ENCODE measurements at places on chromosomes 12 and 14.

DNA sequence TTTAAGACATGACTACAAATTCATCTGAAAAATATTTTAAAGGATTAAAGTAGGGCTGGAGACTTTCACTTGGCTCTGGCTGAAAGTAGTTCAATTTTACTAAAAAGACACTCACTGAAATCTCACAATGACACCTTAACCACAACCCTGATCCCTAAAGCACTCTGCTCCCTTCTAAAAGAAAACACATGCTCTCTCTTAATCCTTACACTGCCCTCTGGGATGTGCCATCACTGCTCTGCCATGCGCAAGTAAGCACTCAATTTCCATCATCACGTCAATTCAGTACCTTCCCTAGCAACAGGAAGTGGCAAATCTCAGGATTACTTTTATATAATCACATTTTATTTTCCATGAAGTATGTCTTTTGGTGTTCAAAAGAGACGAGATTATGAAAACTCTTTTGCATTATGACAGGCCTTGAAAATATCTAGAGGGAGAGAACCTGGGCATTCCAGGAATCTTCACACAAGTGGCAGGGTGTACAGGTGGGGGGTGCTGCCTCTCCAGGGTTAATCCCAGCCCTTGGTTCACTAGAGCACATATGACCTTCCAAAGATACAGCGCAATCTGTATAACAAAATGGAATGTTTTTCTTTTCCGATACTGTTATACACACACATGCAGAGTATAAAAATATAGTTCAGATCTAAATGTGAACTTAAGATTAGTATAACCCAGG, 7.3 kb downstream of the ATG14 start:
- no peak for DNase-seq

DNA sequence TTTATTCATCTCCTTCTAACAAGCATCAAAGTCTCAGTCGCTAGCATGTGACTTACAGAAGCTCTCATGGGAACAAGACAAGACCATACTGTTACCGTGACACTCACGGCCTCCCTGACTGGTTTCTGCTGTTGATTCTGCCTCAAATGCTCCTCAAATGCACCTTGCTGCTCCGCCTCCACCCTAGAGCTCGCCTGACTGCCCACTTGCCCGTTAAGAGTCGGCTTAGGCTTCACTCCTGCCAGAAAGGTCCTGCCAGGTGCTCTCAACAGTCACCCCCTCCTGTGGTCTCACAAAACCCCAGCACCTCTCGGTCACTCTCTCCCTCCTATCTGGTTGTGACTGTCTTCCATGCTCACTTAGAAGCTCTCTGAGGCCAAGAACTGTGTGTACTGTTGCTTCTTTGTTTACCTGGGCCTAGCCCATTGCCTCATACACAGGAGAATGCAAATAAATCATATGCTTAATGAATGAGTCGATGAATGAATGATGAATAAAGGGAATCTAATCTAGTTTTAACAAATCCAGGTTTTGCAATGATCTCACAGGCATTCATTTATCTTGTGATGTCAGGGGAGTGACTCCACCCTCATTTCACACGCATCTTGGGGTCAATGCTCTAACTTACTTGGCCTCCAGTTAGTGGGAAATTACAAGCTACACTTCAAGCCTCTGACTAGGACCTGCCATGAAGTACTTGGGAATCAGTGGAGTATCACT, 41.3 kb downstream of the SSH1 start:
- no peak for DNase-seq

DNA sequence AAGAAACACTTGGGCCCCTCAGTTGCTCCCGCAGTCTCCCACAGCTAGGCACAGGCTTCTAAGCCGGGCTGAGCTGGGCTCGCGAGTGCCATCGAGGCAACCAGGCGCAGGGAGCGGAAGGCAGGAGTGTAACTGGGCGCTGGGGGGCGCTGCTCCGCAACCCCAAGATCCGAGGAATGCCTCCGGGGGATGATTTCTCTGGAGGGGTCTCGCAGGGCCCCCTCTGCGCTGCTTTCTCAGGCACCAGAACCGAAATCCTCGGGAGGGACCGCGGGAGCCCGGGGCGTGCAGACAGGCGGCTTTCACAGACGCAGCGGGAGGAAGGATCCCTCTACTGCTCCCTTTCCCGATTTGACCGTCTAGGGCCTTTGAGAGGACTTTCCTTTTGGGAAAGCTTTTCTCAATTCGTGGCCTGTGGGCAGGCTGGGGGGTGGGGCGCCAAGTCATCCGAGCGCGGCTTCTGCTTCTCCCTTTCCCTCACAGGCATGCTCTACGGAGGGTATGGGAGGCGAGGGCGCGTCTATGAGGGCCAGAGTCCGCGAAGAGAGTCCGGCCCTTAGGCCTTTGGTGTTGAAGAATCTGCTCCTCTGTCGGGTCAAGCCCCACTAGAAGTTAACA, 4.3 kb upstream of the NKX2-1 start:
- DNase-seq, result no peak

DNA sequence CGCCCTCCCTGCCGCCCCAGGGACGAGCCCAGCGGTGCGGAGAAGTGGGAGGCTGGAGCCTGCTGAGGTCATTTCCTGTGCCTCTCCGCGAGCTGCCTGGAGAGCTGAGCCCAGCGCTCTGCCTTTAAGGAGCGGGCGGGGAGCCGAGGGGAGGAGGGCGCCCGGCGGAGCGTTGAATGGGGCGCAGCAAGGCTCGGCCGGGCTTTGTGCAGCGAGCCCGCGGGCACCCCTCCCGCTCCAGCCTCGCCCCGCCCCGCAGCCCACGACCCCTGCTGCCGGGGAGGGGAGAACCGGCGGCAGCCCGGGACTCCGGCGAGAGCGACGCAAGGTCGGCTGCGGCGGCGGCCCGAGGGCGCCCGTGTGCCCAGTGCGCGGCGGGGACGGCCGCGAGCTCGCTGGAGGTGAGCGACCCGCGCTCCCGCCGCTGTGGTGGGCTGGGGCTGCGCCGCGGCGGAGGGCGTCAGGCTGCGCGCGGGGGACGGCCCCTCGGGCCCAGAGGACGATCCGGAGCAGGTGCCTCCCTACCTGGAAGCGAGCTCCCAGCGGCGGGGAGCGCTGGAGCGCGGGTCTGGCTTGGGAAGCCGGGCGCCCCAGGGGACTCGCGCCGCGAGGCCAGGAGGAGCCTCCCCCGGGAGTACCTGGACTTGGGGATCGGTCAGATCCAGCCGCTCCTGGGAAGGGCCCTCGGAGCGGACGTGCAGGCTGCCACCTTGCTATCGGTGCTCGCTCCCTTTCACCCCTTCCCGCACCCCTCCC, at the start of gene PLEKHH1:
Gene PLEKHH1 (plus strand): TSS at position 293 of the 756 bp plus-strand sequence. CDS start 8,578 bp downstream, outside the sequence.
- no peak for DNase-seq

- no peak for DNase-seq
These were observed 132.4 kb upstream of the CNTN1 start for GRCh38 chr12:40559865-40560264.

- no peak for DNase-seq
These were observed 65.8 kb downstream of the MNAT1 start for GRCh38 chr14:60800409-60800808.

DNA sequence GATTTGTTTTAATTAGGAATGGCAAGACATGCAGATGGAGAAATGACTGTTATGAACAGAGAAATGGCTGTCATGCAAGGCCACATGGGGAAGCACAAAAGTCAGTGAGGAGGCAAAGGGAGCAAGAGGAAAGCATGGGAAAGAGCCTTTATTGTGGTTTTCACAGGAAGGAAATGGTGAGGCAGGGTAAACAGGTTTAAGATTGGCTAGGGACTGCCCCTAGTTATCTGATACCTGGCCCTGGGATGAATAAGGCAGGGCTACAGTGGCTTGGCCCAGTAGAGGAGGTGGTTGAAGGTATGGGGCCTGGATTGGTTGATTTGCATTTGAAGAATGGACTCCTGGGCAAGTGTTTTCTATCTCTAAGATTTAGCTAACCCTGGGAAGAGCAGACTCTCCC, 168.7 kb upstream of the CNOT2 start:
- DNase-seq, result no peak

DNA sequence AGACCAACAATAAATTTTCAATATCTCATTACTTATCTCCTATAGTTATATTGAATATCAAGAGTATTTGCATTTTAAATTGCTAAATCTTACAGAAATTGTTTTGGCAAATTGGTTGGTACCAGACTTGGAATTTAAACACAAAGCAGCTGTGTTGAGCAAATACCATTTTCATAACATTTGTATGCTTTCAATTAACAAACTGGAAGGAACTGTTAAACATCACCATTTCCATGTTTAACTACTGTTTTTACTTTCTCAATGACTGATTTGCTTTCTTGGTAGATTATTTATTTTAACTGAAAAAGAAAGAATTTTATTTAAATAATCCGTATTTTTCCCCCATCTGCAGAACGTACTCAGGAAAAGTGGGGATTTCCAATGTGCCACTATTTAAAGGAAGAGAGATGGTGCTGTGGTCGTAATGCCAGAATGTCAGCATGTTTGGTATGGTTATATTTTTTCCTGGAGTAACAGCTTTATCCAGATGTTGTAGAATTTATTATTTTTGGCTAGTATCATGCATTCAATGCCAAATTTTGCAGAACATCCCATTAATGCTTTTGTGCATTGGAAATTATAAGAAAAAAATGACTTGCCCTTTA, 72.3 kb downstream of the METTL25 start:
- DNase-seq, result no peak

DNA sequence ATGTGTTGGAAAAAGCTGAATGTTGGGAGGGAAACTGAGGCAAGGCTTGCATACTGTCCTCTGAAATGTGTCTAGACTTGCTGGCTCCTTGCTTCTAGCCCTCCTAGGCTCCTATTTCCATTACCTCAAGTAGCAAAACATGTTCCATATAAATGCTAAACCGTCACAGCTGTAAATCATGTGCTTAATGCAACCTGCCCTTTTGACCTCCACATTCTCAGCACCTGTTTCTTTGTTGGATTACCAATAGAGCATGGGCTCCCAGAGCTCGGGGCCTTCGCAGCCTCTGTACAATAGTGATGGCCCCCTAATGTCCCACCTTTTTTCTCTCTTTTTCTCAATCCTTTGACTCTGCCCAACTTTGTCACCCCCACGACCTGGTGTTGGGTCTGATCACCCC, 23.3 kb downstream of the RERGL start:
- no peak for DNase-seq

GRCh38 chr12:102702447-102703114, 214.5 kb downstream of the PAH start:
- DNase-seq, result no peak

DNA sequence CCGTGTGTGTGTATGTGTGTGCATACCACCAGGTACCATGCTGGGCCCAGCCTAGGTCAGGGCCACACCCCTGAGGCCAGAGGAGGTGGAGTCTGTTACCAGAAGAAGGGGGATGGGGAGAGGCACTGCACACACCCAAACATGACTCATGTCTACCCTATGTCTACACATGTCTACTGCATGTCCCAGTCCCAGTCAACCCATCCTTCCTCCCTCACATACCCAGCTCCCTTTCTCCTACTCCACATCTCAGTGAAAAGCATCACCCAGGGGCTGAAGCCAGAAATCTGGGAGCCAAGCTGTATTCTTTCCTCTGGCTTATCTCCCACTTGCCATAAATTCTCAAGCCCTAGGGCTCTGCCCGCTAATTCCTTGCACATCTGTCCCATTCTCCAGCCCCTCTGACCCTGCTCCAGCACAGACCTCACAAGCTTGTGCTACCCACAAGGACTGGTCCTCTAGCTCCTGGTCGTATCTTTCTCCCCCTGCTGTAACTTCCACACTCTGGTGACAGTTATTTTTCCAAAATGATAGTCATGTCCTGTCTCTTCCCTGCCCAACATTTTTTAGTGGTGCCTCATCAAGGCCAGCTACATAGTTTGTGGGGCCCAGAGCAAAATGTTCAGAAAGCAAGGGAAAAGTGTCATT, 18.0 kb upstream of the APPL2 start:
- no peak for DNase-seq

GRCh38 chr12:48016373-48017020, 12.2 kb upstream of the COL2A1 start:
- DNase-seq, result no peak

DNA sequence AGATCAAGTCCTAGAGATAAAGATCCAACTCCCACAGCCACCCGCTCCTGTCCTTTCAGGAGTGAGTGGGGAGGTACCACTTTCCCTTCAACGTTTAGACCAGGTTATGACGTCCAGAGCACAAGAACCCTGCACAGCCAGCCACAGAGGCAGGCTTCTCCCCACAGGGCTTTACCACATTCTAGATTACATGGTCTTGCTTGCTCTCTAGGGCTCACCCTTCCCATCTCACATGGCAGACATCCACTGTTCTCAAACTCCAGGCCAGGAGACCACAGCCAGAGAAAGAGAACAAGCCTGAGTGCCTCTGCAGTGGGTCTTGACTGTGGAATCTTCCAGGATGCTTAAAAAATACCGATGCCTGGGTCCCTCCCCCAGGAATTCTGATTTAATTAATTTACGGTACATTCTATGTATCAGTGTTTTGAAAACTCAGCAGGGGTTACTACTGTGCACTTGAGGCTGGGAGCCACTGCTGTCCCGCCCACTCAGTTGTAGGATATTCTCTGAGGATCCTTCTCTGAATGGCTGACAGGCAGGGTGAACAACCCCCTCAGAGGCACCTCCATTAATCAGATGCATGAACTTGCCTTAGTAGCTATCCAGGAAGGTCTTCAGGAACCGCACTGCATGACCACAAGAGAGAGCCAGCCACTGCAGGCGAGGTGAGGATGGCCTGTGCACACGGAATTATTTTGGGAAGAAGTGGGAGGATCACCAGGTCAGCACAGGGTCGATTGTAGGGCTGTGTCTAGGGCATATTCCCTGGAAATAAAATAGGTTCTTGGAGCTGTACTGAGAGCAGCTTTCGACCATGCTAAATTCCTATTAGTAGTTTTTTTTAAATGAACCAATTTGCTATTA, 21.5 kb upstream of the SOCS2 start:
- no peak for DNase-seq

- DNase-seq, result no peak
These were observed 42.6 kb downstream of the GPATCH2L start for GRCh38 chr14:76194327-76194726.

GRCh38 chr12:121748571-121749265, 36.2 kb downstream of the TMEM120B start:
- no peak for DNase-seq

DNA sequence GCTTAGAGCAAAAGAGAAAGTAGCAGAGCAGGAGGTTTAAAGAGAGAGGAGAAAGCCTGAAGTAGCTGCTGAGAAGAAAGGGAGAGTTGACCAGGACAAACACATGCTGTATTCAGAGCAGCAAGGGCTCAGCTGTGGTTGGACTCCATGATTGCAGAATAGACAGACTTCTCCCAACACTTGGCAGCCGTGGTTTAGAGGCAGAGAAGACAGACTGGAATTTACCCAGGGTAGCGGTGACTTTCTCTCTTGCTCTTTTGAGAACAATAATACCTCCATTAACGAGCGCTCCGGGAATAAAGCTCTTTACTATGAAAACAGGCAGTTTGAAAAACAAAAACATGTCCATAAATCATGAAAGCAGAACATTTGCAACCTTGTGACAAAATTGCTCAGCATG, 21.4 kb upstream of the IGF1 start:
- no peak for DNase-seq

GRCh38 chr14:103129301-103130016, 6.2 kb downstream of the TNFAIP2 start:
- no peak for DNase-seq

DNA sequence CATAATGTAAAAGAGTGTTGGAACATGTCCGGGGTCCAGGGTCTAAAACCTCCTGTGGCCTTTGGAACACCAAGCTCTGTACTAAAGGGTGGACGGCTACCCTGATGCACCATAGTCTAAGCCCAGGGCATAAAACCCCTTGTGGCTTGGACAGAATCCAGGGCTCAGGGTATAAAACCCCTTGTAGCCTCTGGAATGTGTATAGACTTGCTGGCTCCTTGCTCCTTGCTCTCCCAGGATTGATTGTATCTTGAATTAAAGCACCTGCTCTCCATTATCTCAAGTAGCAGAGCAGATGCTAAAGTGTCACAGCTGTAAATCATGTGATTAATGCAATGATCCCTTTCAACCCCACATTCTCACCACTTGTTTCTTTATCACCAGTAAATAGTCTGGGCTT, 556.5 kb downstream of the LRFN5 start:
- no peak for DNase-seq

All from GF-D8 (cell line).